ENCODE measurements at places on chromosomes 2 and 18.

- DNase-seq = no peak
Measured at GRCh38 chr2:231250698-231251097, 52.3 kb downstream of the ARMC9 start.

DNA sequence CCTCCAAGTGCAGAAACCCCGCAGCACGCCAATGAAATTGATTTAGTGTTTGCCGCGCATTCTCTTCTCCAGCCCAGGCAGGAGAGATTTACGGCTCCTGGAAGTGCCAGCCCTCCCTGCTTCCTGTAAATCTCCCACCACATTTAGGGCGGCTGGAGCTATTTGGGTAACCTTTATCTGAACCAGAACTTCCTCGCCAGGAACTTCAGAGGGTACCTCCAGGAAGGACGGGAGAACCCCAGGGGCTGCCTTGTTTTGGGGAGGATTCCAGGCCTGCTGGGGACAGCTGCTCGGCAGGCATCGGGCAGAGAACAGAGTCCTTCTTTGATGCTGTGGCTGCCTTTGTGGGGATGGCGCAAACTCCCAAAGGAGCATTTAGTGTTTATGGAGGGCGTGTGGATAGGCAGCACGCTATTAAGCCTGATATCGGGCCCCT lies 122.0 kb upstream of the MYCN start:
- DNase-seq = peak; percentile 7

DNA sequence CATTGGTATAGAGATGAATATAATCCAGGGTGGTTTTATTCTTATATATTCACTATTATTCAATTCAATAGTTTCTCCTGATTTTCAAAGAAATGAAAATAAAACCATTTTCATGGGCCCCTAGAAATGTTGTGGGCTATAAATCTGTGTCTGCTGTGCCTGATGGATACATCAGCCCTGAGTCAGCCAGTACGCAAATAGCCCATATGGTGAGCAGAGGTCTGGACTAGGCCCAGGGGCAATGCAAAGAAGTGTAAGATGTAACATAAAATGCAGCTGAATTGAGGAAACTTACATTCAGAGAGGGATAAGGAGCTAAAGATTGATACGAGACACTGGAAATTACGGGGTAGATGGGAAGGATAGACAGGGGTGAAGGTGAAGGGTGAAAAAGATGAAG lies 122.5 kb downstream of the MAIP1 start:
- no peak for DNase-seq

GRCh38 chr2:148596018-148596417 lies 48.5 kb upstream of the EPC2 start:
- no peak for DNase-seq

- DNase-seq = no peak
Measured at GRCh38 chr2:136375017-136375901, 257.3 kb upstream of the CXCR4 start.

- no peak for DNase-seq
Measured at GRCh38 chr2:173151671-173152401, 76.2 kb downstream of the MAP3K20 start.

GRCh38 chr2:234420408-234420807 lies 76.5 kb downstream of the ARL4C start:
- DNase-seq = no peak

GRCh38 chr2:172247203-172247602 lies 144.5 kb upstream of the DLX2 start:
- no peak for DNase-seq

- no peak for DNase-seq
Measured at GRCh38 chr2:12688091-12688490, 28.6 kb upstream of the TRIB2 start.

GRCh38 chr2:73641767-73642062 lies 507 bp downstream of the NAT8 start:
- DNase-seq = no peak

- peak; percentile 93 for DNase-seq
Measured at GRCh38 chr2:63875131-63875527, 33.4 kb downstream of the UGP2 start.
